ENCODE measurements at places on chromosomes 1 and 21. TPM values are rescaled to one million over a fixed set of nuclear protein-coding genes. Genes with fewer than 3 reads are reported as not detected.

The PROX1 gene
- 0.13 TPM for total RNA-seq

The CD2 gene
- 0.10 TPM for total RNA-seq

The LCE2A gene
- not detected for total RNA-seq

The BARHL2 gene
- not detected for total RNA-seq

The CD1D gene
- not detected for total RNA-seq

The HRNR gene
- total RNA-seq, result not detected

The TMPRSS3 gene
- not detected for total RNA-seq

The RGS18 gene
- total RNA-seq, result not detected

The WNT3A gene
- total RNA-seq, result not detected

The LAD1 gene
- 0.10 TPM for total RNA-seq

The CHRM3 gene
- total RNA-seq, result 0.13 TPM

The SLC9C2 gene
- total RNA-seq, result not detected

The S100B gene
- not detected for total RNA-seq

The IPP gene
- 28.8 TPM for total RNA-seq

The TACSTD2 gene
- total RNA-seq, result 0.28 TPM

The ITLN2 gene
- total RNA-seq, result not detected

The HAO2 gene
- total RNA-seq, result not detected

The ACTA1 gene
- not detected for total RNA-seq

The IKBKE gene
- total RNA-seq, result 6.4 TPM

The KIAA1614 gene
- 0.80 TPM for total RNA-seq

The OR2AJ1 gene
- not detected for total RNA-seq

The RAB3B gene
- total RNA-seq, result 1.2 TPM

The IFI16 gene
- total RNA-seq, result 0.36 TPM

The CRNN gene
- total RNA-seq, result not detected

The NDUFS2 gene
- 94.9 TPM for total RNA-seq

The TRIM58 gene
- not detected for total RNA-seq

The GPN2 gene
- total RNA-seq, result 41.9 TPM

The CRP gene
- total RNA-seq, result 0.90 TPM

The RUNX1 gene
- 22.4 TPM for total RNA-seq

The SIPA1L2 gene
- 5.2 TPM for total RNA-seq
